ENCODE measurements at places on chromosomes 11 and 22.

DNA sequence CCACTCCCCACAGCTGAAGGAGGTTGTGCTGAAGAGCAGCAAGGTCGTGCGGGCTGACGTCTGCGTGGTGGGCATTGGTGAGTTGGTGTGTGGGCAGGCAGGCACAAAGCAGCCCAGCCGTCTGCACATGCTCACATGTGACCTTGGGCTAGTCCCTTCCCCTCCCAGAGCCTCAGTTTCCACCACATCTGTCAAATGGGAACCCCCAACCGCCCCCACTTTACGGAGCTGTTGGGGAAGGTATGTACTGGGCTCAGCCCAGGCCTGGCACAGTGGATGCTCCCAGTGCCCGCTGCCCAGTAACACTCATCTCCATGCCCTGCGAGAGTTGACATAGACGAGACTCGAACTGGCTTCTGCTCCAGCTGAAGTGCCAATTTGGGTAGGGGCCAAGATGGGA, 5.1 kb upstream of the LZTR1 start:
- peak; percentile 50 for DNase-seq

GRCh38 chr11:120778685-120779490, 245.0 kb upstream of the TBCEL start:
- no peak for DNase-seq

GRCh38 chr11:14555818-14556217, 35.6 kb upstream of the PSMA1 start:
- no peak for DNase-seq

GRCh38 chr22:18120857-18121256, 10.2 kb downstream of the TUBA8 start:
- no peak for DNase-seq

DNA sequence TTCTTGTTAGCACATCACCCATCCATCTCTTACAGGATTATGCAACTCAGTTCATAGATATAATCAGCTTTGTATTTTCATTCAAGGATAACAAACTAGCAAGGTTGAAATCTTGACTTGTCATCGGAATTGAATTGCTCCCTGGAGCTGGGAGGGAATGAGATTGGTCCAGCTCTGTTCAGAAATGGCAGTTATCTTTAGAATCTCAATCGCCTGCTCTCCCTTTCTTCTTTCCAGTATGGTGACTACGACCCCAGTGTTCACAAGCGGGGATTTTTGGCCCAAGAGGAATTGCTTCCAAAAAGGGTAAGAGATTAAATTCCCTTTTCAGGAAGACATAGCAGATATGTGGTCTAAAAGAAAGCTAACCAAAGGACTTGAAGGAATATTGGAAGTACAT, 51.0 kb downstream of the NF2 start:
- DNase-seq = no peak

- DNase-seq = no peak
These were observed 14.6 kb downstream of the SMARCB1 start for GRCh38 chr22:23801238-23801821.

- no peak for DNase-seq
These were observed 936 bp downstream of the IL17REL start for GRCh38 chr22:50011447-50012210.

- no peak for DNase-seq
These were observed 191.4 kb downstream of the BUD13 start for GRCh38 chr11:116581349-116581748.

- DNase-seq = no peak
These were observed 106.4 kb downstream of the MICAL2 start for GRCh38 chr11:12216671-12217374.

GRCh38 chr11:100684101-100685065, 2.7 kb upstream of the ARHGAP42 start:
- DNase-seq = no peak

- DNase-seq = no peak
These were observed 33.1 kb downstream of the EHF start for GRCh38 chr11:34653851-34654482.

DNA sequence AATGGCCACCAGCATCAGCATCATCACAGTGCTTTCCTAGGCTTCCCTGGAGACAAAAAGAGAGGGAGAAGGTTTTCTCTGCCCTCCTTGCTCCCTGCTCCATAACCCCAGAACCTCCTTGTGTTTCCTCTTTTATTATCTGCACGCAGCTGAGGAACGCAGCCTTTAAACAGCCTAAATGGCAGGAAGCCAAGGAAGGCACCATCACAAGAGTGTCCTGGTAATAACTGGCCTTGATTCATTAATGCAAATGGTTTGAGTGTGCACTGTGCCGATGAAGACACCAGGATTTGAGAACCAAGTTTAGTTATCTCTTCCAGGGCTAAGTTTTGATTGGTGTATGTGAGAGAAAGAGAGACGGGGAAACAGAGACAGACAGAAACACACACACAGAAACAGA, 29.4 kb upstream of the DRD2 start:
- DNase-seq = no peak

- no peak for DNase-seq
These were observed 721.2 kb downstream of the ETS1 start for GRCh38 chr11:127866109-127866508.

DNA sequence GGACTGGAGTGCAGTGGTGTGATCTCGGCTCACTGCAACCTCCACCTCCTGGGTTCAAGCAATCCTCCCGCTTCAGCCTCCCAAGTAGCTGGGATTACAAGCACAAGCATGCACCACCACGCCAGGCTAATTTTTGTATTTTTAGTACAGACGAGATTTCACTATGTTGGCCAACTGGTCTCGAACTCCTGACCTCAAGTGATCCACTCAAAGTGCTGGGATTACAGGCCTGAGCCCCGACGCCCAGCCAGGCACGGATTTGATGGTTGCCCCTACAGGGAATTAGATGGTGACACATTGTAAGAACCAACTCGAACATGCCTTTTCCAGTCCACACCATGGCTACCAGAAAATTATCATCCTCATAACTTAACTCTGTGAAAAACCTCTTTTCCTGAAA, 26.8 kb upstream of the RTL6 start:
- no peak for DNase-seq

- DNase-seq = no peak
These were observed 13.0 kb downstream of the DNAJB13 start for GRCh38 chr11:73963861-73964260.

DNA sequence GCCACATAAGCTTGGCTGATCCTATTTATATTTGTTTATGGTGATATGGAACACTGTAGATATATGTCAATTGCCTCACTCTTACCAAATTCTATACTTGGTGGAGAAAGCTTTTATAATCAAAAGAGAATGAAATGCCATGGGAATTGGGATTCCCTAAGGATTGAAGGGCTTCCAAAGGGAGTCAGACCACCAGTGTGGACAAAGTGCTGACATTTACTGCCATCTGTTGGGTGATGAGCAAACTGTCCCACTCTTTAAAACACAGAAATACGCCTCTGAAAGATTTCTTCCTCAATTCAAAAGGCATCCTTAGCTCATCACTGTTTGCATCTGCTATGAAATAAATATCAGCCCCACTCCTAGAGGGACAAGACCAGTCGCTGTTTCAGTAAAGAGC, 7.1 kb downstream of the SLC1A2 start:
- DNase-seq = no peak

DNA sequence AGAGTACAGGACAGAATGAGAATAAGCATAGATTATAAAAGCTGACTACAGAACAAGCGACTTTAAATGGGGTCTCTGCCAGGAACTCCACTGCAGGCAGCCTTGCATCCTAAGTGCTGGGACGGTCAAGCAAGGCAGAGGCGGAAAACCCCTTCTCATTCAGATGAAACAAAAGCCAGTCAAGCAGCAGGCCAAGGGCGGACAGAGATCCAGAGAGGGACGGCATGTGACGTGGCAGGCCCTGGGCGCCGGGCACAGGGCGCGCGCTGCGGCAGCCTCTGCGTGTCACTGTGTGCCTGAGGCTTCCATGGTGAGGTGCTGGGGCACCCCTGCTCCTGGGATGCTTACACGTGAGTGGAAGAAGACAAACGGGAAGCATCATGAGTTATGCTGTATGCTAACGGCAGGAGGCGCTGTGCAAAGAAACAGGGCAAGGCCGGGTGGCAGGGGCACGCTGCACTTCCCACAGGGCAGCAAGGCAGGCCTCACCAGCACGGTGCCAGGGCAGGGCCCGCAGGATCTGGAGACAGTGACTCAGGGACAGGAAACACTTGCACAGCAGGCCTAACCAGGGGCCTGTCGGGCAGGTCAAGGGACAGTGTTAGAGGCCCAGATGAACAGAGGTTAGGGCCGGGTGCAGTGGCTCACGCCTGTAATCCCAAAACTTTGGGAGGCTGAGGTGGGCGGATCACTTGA, 6.2 kb downstream of the TOLLIP start:
- no peak for DNase-seq

GRCh38 chr11:25981998-25982397, 349.9 kb upstream of the ANO3 start:
- no peak for DNase-seq

DNA sequence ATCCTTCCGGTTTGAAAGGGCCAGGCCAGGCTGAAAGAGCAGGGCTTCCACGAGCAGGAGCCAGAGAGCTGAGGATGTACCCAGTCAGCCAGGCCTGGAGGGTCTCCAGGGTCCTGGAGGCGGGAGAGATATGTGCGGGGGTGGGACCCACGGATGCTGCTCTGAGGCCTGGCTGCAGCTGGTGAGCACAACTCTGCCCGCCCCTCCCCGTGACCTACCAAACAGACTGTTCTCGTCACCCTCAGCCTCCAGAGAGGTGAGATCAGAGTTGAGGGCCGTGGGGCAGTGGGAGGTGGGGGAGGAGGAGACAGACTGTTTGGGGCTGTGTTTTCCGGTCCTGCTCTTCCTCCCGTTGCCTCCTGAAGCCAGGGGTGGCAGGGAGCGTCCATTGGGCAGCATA, 42.2 kb downstream of the TRIOBP start:
- DNase-seq = peak; percentile 93

GRCh38 chr22:26680485-26680884, 23.1 kb downstream of the MIAT start:
- DNase-seq = no peak

DNA sequence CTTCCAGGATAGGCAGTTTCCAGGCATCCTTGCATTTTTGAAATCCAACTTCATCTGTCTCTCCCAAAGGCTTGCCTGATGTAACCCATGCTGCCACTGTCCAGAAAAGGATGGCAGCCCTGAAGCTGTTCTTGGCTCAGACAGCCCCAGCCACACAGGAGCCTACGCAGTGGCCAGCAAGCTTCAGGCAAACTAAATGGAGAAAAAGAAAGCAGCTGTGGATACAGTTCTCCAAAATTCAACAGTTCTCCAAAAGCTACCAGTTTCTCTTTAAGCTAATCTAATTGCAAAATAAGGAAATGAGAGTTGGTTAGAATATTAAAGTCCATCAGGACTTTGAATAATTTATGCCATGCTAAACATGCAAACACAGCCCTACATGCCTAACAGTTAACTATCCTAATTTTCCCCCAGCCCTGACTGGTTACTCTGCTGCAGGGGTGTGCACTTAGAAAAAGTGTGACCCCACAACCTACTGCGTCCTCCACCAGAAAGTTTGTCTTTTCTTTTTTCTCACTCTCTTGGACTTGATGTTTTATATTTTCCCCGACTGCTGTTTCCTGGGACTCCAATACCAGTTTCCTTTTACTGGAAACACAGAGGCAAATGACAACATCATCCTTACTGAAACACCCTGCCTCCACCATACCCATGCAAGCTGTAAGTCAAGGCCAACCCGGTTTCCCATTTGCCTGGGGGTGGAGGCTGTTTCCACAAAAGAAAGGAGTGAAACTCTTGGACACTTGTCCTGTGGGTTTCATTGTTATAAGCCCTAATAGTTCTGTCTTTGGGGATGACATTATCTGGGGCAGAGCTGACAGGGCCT, 69.1 kb upstream of the OR5AN1 start:
- DNase-seq = no peak

GRCh38 chr11:122758974-122759373, 79.3 kb upstream of the CRTAM start:
- DNase-seq = no peak

DNA sequence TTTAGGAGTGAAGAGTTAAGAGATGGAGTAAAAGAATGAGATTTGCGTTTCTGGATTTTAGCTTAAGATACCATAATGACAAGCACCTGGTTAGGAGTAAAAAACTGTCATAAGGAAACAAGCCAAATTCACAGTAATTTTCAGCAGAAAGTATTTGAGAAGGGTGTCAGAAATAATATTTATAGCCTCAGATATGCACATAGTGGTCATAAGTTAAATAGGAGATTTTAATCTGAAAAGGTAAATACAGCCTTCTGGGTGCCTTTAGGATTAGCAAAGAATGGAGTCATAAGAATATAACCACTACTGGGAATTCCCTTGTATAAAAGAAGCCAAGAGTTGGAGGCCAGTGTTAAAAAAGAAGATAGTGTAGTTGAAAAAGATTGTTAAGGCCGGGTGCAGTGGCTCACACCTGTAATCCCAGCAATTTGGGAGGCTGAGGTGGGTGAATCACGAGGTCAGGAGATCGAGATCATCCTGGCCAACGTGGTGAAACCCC, 160.1 kb downstream of the SWAP70 start:
- DNase-seq = no peak

DNA sequence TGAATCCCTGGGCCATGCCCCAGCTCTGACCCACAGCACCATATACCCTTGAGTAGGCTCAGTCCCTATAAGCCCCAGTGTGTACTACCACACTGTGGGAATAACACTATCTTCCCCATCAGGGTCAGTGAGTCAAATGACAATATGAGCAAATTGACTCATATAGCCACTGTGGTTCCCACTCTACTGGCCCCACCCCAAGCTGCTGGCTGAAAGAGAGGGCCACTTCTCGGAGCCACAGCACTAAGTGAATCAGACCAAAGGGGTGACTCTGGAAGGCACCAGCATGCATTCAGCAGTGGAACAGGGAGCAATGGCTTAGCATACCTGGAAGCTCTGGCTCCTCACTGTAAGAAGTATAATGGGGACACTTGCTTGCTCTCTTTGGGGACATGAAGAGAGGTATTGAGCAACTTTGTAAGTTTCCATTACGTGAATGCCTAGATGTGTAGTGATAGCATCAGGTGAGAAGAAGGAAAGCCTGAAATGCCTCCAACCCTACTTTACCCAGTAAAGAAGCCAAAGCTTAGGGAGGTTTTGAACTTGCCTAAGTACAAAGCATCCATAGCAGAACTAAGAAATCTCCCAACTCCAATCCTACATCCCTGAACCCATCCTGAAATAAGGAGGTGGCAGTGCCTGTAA, 13.5 kb downstream of the CD59 start:
- no peak for DNase-seq

DNA sequence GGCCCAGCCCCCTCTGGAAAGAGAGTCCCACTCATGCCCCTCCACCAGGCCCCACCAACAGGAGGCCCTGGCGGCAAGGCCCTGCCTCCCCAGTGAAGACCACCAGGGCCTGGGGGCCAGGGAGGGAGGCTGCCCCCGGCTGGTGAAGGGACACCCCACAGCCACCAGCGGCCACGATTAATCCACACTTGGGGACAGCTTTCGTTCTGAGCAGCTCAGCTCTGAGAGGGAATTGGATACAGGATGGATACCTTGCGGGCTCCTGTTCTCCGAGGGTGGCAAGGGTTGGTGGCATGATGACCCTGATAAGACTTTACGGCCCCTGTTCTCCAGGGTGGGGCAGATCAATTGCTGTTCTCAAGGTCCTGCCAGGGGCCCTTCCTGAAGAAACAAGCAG, 6.9 kb upstream of the NLRP6 start:
- no peak for DNase-seq

GRCh38 chr22:20650294-20651207, 123.4 kb upstream of the SERPIND1 start:
- DNase-seq = no peak

GRCh38 chr11:72223615-72224563, 678 bp upstream of the INPPL1 start:
- DNase-seq = peak; percentile 89
